DND-41 (cell line): ENCODE measurements at places on chromosomes 4 and X.

- DNase-seq = no peak
Observed at GRCh38 chr4:183276106-183276505, 44.0 kb downstream of the CLDN22 start.

GRCh38 chr4:78525559-78525958 lies 26.0 kb upstream of the ANXA3 start:
- no peak for DNase-seq

GRCh38 chr4:14087459-14087858 lies 459.9 kb upstream of the BOD1L1 start:
- DNase-seq = no peak

- no peak for DNase-seq
Observed at GRCh38 chr4:26048378-26048882, 134.4 kb downstream of the SMIM20 start.

- DNase-seq = no peak
Observed at GRCh38 chrX:39117101-39117500, 315.8 kb downstream of the MID1IP1 start.

GRCh38 chr4:153541456-153542096 lies 75.4 kb downstream of the TMEM131L start:
- no peak for DNase-seq

DNA sequence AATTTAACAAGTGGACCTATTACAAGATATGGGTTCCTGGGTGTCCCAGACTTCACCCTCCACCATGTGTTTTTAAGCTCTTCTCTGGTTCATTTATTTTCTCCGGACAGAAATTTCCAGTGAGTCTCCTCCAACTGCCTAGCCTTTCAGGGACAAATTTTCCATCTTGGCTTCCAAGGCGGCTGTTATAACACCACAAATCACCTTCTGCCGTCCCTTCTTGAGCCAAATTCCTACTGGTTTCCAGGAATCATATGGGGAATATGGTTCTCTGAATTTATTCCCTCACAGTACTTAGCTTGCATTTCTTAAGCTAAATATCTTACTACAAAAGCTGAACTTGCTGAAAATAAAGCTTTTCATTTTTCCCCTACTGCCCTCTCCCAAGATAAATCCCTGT lies 18.8 kb downstream of the NEXMIF start:
- DNase-seq = no peak

DNA sequence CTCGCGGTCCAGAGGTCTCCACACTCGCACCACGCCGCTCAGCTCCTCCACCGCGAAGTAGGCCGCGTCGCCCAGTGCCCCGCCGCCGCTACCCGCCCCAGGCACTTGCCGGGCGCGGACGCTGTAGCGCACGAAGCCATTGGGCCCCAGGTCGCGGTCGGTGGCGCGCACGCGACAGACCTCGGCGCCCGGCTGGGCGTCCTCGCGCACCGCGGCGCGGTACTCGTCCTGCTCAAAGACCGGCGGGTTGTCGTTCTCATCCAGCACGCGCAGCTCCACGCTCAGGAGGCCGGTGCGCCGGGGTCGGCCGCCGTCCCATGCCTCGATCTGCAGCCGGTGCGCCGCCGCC lies 1.4 kb downstream of the DCHS2 start:
- no peak for DNase-seq

GRCh38 chrX:38249965-38250364 lies 29.3 kb upstream of the SRPX start:
- DNase-seq = no peak

DNA sequence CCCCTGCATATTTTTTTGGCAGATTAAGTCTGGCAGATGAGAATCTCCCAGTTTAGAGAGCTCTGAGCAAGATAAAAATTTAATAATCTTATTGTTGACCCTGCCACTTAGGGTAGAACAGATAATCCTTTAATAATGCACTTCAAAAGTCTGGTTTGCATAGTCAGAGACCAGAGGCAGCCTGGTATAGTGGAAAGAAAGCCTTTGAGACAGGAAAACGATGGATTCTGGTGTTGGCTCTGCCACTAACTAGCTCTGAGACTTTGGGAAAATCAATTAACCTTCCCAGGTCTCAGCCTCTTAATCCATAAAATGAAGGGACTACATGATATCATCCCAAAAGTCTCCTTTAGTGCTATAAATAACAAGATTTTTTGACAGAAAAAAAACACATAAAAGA lies 824.5 kb downstream of the STIM2 start:
- no peak for DNase-seq

DNA sequence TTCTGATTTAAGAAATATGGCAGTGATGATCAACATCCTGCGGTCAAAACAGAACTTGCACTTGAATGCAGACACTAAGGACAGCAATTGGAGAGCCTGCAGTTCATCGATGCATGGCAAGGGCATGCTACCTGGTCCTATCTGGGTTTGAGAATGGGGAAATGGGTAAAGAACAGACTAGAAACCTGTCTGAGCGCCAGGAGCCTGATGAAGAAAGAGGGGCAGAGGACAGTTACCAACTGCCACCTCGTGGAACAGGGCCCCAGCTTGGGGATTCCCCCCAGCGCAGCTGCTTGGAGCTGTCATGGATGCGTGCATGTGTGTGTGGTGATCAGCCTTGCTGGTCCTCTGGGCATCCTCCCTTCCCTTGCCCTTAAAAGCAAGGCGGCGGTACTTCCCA lies 30.2 kb upstream of the NKRF start:
- no peak for DNase-seq

- no peak for DNase-seq
Observed at GRCh38 chr4:127498366-127498765, 134.4 kb upstream of the INTU start.

GRCh38 chrX:57353472-57354132 lies 67.1 kb downstream of the FAAH2 start:
- DNase-seq = no peak

DNA sequence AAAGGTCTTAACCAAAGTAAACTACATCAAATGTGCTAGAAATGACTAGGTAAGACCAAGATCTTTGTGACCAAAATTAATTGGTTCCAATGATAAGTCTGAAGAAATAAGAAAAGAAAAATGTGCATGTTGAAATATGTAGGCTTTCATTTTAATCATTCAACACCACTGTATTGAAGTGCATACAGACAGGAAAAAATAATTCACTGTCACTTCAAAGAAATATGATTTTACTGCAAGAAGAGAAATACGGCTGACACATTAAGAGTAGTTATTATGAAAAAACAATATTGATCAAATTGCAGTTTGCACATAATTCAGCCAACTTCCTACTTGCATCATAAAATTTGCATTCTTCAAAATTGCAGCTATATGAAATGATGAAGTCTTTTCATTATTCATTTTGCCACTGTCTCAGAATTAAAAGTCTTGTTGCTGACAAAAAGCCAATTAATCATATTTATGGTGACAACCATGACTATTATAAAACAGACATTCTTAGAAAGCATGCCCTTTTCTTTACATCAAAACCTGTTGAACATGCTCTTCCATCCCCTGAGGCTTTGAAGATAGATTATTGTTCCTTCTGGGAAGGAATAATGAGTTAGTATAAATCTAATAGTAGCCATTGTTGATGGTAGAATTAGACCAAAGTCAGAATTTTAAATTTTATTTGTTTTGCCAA lies 405.9 kb upstream of the MAD2L1 start:
- no peak for DNase-seq

GRCh38 chr4:20276848-20277247 lies 25.1 kb downstream of the SLIT2 start:
- no peak for DNase-seq

GRCh38 chr4:168759959-168760527 lies 250.0 kb downstream of the CBR4 start:
- no peak for DNase-seq

DNA sequence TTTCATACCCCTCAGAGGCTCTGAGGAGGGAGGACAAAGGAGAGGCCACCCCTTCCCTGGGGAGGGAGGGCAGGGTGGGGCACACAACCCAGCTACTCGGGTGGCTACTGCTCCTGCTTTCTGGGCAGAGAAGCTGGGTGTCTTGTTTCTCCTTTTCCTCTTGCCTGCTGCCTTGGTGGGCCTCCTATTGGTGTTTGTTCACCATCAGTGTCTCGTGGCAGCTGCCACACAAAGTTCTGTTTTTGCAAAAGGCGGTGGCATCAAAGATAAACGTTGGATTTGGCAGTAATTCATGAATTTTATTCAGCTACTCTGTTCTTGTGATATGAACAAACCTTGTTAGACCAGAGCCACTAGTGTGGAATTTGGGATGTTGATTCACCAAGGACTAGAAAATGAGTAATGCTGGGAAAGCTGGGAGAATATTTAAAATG lies 153.0 kb upstream of the SCML1 start:
- no peak for DNase-seq

GRCh38 chrX:72297953-72298730 lies 7.6 kb downstream of the CITED1 start:
- DNase-seq = no peak

- no peak for DNase-seq
Observed at GRCh38 chrX:41475191-41475590, 28.0 kb downstream of the NYX start.

DNA sequence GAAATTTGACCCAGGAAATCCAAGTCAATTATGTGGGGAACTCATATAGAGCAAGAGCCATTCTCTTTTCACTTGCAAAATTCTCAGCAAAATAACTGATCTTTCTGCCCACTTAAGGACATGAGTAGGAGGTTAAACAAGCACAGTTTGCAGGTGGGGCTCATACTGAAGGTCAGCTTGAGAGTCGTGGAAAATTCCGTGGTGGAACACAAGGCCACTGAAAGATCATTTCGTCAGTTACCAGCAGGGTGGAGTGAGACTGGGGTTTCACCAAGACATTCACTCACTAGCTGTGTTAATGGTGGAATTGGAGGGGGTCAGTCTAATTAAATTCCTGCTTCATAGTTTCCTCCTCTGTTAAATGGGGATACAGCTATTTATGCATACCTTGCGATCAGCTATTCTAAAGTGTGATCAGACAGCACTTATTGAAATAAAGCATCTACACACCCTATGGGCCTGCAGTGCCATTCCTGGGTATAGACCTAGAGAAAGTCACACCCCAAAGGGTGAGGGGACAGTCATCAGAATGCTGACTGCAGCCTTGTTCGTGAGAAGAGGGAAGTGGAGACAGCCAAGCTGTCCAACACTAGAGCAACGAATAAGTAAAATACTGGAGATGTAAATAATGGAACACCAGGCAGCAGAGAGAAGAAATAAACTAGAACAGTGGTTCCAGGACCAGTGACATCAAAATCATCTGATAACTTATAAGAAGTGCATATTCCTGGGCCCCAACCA lies 42.7 kb upstream of the CLNK start:
- DNase-seq = no peak

- DNase-seq = peak; percentile 58
Observed at GRCh38 chr4:7719354-7720174, 220.1 kb downstream of the AFAP1 start.

DNA sequence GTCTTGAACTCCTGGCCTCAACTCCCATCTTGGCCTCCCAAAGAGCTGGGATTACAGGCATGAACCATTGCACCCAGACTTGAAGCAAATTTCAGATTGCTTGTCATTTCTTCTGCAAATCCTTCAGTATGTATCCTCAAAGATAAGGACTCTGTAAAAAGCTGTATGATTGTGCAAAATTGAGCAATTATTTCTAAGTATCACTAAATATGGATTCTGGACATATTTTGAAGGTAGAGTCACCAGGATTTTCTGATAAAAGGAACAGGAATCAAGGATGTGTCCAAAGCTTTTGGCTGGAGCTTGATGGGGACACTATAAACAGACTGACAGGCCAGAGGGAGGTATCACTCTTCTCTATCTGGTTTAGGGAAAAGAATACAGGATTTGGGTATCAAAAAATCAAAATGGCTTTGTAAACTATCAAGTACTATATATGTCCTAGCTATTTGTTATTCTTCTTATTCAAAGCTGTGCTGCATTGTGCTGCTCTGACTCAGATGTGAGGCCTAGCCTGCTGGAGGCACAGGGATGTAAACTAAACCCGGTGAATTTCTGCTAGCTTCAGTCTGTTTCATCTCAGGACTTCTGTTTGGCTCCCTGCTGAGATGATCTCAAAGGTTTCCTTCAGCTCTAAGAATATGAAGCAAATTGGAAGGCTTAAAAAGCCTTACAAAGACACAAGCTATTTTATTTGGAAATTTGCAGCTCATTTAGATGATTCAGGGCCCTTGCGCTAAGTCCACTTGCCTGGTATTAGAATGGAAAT lies 8.3 kb downstream of the RPS4X start:
- DNase-seq = no peak

DNA sequence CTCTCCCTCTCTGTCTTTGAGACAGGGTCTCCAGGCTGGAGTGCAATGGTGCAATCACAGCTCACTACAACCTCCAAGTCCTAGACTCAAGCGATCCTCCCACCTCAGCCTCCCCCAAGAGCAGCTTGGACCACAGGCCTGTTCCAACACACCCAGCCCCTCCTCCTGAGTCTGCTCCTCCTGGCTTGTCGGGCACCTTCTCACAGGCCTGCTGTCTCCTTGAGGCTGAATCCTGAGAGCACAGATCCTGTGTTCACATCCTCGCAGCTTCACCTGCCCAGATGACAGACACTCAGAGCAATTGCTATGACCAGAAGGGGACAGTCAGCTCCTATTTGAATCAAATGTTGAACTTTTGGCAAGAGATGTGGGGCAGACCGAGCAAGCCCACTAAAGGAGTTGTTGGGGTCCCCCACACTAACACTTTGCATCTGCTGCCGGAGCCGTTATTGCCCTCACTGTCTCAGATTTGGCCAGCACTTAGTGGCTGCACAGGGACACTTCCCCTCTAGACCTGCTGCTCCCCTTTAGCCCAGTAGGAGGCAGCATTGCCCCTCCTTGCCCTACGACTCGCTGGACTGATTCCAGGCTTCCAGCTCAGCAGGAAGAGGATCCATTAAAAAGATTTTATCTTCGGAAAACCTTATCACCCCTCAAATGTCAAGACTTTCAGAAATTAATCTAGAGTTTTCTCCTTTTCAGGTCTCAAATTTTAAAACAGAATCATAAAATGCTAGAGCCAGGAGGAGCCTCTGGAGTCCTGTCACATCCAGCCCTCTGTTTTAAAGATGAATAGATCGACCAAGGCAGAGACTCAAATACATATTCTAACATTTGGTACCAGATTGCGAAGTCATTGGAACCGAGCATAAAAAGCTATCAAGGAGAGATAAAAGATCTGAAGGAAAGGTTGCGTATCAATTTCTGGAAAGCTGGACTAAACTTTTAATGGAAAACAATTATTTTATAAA lies 113.7 kb downstream of the USP46 start:
- DNase-seq = peak; percentile 43

DNA sequence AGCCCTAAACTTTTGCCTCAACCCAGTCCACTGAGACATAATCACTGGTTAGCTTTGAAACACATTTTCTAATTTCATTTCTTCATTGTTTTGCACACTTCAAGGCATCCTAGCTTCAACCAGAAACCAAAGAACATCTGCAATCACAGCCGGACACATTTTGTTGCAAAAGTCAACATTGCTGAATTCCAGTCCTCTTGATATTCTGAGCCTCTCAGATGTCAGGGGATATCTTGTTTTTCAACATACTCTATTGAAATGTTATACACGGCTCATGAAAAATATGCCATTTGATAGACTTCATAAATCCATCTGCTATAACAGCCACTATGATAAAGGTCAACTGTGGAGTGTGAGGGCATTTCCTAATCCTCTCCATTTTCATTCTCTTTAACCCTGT lies 241.6 kb upstream of the PUDP start:
- DNase-seq = no peak
